8988T (cell line): ENCODE measurements at places on chromosomes 16 and 17.

- DNase-seq = peak; percentile 69
These were observed 23.8 kb downstream of the SNX11 start for GRCh38 chr17:48131216-48131824.

GRCh38 chr17:48878920-48879898 lies 13.4 kb upstream of the ATP5MC1 start:
- DNase-seq = peak; percentile 39

GRCh38 chr16:49639739-49640431 lies 216.0 kb downstream of the ZNF423 start:
- DNase-seq = no peak

- no peak for DNase-seq
These were observed 16.6 kb downstream of the CACNA1H start for GRCh38 chr16:1169285-1170075.

- DNase-seq = no peak
These were observed 80.2 kb downstream of the CNGB1 start for GRCh38 chr16:57890752-57891111.
